ENCODE measurements at places on chromosomes 3 and 15.

DNA sequence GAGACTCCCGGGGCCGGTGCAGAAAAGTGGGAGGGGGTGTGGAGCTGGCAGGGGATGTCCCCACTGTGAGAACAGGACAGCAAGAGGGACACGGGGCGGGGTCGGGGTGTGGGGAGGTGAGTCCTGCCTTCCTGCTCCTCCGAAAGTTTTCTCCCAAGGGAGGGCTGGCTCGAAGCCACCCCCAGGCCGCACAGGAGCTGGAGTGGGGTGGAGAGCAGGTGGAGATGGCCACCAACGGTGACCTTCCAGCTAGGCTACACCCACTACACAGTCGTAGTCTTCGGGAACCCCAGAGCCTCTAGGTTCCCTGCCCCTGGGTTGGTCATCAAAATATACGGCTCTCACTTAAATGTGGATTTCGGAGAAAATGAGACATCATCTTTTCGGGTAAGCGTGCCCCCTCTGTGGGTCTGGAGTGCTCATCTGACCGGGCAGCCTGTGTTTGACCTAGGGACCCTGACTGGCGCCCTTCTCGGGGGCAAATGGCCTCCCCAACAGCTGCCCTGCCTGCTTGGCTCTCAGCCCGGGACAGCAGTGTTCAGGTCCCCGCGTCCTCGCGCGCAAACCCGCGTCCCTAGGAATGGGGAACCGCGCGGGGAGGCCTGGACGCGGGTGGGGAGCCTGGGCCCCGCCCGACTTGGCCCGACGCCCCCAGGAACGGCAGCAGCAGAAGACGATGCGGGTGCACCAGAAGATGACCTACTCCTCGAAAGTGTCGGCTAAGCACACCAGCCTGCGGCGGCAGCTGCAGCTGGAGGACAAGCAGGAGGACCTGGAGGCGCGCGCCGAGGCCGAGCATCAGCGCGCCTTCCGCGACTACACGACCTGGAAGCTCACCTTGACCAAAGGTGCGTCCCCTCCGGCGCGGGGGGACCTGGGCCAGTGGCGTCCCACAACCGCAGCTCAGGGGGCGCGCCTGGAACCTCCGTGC lies 21.2 kb downstream of the CFAP100 start:
- no peak for DNase-seq

GRCh38 chr3:26280517-26280916 lies 342.1 kb upstream of the LRRC3B start:
- no peak for DNase-seq

GRCh38 chr3:147604136-147604535 lies 195.0 kb downstream of the ZIC1 start:
- DNase-seq, result no peak

DNA sequence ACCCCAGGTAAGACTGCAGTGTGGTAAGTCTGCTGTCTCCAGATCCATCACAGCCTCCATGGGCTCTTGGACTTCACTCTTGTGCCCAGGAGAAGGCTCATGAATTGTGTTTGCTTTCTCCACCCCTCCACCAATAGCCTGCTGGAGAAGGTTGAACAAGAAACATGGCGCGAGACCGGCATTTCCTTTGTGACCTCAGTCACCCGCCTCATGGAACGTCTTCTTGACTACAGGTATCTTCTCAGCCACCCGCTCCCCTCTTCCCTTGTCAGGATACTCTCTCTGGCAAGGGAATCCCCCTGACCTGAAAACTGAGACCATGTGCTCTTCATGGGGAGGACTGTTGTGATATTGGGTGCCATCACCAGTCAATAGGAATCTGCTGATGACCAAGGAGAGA lies 52.1 kb upstream of the MANF start:
- DNase-seq, result no peak

DNA sequence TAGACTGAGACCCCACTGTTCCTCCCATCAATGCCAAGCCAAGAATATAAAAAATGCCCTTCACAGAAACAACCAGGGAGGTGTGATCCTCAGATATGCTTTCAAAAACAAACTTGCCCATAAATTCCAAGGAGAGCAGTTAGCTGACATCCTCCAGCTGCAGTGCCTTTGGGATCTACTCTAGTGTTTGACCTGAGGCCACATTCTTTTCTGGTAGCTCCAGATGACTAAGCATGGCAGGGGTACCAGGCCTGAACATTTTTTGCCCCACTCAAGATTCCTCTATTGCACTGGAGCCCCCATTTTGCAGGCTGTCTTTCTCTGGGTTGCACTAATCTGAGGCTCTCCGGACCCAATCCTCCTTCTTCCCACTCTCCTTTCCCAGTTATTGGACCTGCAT lies 27.9 kb upstream of the ACP3 start:
- no peak for DNase-seq

DNA sequence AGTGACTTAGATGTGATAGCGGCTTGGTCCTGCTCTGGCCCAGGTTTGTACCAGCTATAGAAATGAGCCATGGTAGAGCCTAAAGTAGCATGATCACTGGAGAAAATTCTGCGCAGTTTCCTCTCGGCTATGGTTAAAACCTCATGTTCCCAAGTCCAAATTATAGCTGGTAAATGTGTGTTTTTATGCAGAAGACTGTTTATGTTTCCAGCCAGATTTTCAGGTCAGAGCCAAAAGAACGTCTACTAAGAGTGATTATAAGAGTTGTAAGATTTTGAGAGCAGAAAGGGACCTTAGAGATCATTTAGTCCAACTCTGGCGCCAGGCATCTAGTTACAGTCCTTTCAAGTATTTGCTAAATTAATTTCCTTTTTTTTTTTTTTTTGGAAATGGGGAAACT lies 333.7 kb downstream of the LPP start:
- no peak for DNase-seq

DNA sequence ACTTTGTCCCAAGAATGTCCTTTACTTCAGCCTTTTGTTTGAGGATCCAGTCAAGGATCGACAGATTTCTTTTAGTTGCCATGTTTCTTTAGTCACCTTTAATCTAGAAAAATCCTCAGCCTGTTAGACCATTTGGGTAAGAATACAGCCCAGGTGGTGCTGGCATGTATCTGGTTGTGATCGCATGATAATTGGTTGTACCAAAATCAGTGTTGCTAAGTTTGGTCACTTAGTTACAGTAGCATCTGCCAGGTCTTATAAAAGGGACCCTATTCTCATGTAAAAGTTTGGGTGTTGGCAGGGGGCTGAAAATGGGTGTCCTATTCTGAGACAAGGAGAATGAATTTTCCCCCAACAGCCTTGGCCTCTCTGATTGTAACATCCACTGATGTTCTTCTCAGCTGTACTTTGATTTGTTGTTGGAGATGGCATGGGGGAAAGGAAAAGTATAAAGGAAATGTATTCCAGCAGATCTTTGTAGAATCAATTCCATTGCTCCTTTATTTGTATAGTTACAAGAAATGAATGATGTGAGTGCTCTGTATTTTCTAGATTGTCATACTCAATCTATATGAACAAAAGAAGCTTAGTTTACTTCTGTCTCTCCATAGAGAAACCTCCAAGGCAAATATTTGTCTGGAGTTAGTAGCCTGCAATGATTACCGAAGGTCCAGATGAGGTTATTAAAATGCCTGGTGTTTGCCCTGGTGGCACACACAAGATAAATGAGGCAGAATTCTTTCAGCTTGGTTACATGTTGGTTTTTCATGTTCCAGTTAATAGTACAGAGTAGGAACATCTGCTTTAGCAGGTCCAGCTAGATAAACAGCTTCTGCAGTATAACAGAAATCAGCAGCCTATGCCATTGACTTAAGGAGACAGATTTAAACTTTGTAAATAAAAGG lies 65.7 kb downstream of the CMTM8 start:
- no peak for DNase-seq

DNA sequence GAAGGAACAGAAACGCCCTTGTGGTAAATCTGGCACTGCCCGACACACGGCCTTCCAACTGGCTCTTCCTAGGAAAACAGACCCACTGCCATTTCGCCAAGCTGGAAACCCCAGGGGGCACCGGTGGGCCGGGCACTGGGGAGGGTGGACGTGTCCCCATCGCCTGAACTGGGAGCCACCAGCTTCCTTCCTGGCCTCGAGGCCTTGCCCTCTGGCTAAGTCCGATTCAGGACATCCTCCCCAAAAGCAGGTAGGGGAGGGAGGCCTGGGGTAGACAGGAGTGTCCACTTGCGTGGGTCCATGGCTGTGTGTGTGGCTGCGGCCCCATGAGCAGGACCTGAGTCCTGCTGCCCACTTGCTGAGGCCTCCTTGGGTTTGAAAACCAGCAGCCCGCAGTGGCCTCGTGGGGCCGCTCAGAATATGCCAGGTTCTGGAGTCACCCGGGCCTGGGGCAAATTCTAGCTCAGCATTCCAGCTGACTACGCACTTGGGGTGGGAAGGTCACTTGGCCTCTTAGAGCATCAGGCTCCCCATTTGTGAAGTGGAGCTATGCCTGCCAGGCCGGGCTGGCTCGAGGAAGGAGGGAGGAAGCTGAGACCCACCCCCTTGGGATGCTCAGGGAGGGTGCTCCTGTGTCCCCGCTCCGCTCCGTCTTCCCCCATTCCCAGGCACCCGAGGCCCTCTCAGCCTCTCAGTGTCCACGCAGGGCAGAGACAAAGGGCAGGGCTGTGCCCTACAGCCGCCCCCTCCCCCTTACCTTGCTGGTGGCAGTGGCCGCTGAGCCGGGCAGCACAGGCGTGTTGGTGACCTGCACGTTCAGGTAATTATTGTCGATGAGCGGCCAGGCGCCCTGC lies 37.5 kb downstream of the RGMA start:
- DNase-seq, result no peak

DNA sequence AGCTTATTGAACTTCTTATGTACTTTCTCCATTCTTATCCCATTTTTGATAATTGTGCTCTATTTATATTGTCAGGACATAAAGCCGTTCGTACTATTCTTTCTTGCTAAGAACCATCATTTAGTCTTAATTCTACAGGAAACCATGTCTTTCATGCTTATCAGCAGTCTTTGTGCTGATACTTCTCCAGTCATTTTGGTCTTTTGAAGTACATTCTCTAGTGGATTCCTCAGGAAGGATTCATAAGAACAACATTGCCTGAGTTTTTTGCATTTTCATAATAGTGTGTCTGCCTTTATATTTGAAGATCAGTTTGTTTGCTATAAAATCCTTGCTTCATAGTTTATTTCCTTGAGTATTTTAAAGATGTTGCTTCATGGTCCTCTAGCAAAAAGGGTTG lies 126.6 kb upstream of the NEO1 start:
- no peak for DNase-seq

DNA sequence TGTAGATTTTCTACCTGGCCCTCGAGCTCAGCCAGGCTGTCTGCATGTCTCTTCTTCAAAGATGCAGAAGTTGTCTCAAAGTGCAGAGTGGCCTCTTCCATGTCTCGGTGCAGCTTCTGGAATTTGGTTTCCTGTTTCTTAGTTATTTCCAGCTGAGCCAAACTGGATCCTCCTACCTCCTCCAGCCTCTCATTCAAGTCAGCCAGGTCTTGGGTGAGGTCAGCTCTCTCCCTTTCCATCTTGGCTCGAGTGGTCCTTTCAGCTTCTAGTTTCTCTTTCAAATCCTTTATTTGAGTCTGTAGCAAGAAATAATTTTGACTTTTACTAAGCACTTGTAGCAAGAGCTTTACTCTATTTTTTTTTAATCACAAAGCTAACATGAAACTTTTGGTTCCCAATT lies 81.8 kb downstream of the MYH15 start:
- DNase-seq, result no peak

DNA sequence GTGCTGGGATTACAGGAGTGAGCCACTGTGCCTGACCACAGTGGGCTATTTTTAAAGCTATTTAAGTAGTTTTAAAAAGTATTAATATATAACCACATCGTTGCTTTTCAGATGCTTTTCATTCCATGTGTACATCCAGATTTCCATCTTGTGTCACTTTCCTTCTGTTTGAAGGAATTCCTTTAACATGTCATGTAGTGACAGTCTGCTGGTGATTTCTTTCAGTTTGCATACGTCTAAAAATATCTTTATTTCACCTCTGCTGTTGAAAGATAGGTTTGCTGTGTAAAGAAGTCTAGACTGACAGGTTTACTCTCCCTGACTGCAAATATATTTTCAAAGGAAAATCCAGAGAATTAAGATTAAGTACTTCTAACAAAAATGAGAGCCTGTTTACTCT lies 12.2 kb downstream of the FAM240A start:
- DNase-seq, result no peak

GRCh38 chr3:170767576-170767941 lies 102.4 kb downstream of the RPL22L1 start:
- no peak for DNase-seq

- DNase-seq, result no peak
Observed at GRCh38 chr3:116199063-116199462, 246.2 kb downstream of the LSAMP start.

DNA sequence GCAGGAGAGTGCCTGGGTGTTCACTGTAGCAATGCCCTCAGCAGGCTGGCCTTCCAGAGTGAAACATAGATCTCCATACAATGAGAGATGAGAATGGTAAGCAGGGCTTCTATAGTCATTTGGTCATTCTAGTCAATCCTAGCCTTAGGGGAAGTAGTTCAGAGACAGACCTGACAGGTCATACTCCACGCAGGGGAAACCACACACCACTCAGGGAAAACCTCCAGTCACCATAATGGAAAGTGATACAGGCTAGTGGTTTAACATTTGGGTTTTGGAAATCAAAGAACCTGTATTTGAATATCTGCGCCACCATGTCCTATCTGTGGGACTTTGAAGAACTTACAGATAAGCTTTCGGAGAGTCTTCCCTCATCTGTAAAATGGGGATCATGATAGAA lies 425.7 kb upstream of the PPP2R3A start:
- no peak for DNase-seq

DNA sequence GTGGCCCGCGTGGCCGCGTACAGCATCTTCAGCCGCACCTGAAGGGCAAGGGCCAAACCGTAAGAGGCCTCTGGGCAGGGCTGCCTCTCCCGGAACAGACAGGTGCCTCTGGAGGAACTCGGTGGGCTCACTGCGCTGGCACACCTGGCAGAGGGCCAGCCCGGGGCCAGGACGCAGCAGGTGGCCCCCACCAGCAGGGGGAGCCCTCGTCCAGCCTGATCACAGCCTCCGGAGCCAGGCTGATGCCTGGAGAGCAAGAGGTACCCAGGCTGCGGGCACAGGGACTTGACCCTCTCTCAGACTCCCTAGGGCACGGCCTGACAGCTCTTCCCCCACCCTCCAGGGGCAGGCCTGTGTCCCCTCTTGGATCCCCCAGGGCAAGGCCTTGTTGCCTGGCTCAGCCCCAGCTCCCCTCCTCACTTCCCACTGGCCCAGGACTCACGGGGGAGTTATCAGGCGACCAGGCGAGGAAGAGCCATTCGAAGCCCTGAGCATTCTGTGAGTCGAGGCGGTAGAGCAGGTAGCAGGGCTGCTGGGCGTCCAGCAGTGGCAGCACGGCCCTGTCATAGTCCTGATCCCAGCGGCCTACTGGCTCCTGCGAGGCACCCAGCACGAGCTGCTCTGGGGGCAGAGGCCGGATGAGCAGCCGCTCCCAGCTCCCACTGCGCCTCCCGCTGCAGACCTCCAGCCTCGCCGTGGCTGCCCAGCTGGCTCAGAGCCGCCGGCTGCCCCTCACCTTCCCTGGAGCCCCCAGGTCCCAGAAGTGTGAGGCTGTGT lies 6.2 kb upstream of the TLR9 start:
- DNase-seq, result no peak

GRCh38 chr3:127013181-127013580 lies 30.3 kb downstream of the PLXNA1 start:
- DNase-seq, result no peak
